Chondrocyte (in vitro differentiated cells): ENCODE measurements at places on chromosomes 5 and 9. TPM values are rescaled to one million over a fixed set of nuclear protein-coding genes. Genes with fewer than 3 reads are reported as not detected.

Gene IRX4
- not detected in 3 replicates for total RNA-seq

Gene ADAMTS19
- 0.08 to 0.12 TPM in 2 of 3 replicates, not detected in the other for total RNA-seq

Gene IL5
- not detected in 3 replicates for total RNA-seq

Gene SEMA6A
- total RNA-seq = 3.5 to 4.9 TPM (median 3.9 TPM) in 3 replicates

DNA sequence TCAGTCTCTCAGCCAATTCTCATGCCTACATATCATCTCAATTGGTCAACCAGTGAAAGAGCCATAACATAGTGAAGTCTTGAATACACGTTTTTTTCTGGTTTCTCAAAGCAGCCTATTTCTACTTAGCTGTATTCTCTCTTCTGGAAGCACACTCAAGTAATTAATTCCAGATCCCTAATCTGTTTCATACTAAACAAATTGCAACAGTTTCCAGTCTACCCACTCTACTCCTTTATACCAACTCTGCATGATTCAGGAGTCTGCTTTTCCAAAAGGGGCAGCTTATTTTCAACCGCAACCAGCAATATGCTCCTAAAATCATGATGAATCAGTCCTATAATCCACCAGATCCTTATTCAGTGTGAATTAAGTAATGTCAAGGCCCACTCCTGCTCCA, 211.7 kb downstream of the TLE1 start:
- no peak for DNase-seq

GRCh38 chr9:92988215-92988768, 41.0 kb downstream of the FGD3 start:
- DNase-seq = no peak

DNA sequence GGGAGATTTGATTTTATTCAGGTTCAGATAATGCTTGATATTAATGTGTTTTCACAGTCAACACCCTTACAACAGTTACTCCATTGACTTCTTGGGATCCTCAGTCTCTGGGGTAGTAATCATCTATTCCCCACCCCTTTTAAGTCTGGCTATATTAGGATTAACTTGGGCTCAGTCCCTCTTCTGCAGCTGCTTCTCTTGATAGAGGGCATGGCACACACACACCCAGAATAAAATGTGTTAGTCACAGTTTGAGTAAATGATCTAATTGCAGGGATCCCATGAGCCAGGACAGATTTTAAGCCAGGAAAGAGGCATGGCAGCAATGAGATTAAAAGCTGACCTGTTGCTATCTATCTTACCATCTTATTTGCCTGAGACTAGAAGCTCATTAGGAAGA, 53.7 kb upstream of the VLDLR start:
- no peak for DNase-seq

DNA sequence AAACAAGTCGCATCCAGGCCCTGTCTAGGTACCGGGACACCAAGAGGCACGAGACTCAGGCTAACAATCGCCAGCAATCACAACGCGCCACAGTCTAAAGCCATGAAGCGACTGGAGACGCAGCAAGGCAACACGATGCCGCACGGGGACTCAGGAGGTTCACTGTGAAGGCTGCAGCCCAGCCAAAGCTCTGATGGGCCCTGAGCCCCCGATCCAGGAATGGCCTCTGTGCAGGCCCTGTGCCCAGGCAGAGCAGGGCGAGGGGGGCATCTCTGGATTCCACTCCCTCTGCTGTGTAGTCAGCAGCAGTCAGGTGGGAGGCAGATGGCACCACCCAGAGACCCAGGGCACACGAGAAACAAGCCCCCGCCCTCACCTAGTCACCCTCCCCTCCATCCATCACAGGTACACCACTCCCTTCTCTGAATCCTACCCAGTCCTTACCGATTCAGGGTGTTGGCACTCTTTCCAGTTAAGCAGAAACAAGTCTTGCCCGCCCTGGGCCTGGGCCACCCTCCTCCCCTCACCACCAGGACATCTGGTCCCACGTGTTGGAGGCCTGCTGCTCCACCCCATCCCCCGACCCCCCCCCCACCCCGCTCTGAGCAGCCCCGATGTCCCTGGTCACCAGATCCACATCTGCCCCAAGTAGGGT, 1.1 kb downstream of the RALGDS start:
- no peak for DNase-seq

- no peak for DNase-seq
These were observed 58.3 kb upstream of the MAP3K1 start for GRCh38 chr5:56757077-56757476.

DNA sequence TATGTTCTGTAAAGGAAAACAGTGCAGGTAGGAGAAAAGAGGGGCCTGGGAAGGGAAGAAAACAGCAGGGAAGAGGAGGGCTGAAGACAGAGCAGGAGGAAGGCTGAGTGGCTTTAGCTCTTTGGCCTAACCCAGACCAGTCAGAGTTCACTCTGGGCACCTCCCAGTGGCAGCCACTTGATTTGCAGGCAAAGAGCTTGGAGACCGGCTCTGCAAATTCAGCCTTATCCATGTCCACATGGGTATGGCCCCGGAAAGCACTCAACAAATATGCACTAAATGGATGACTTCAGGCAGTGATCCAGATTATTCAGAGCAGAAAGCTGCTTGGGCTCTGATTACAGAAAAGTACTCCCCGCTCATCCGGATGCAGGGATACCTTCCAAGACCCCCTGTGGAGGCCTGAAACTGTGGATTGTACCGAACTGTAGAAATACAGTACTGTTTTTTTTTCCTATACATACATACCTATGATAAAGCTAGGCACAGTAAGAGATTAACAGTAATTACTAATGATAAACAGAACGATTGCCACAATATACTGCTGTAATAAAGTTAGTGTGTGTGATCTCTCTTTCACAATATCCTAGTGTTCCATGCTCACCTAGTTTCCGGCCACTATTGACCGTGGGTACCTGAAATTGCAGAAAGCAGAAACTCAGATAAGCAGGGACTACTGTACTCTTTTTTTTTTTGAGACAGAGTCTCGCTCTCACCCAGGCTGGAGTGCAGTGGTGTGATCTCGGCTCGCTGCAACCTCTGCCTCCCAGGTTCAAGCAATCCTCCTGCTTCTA, 4.6 kb upstream of the RNU6ATAC start:
- no peak for DNase-seq

- no peak for DNase-seq
These were observed 166.3 kb downstream of the YIPF5 start for GRCh38 chr5:144004146-144004545.

GRCh38 chr5:52708463-52708862, 79.3 kb upstream of the ITGA1 start:
- no peak for DNase-seq

- no peak for DNase-seq
These were observed 897.8 kb upstream of the ACO1 start for GRCh38 chr9:31486630-31487029.

GRCh38 chr9:37928552-37929430, 24.9 kb upstream of the SLC25A51 start:
- DNase-seq = no peak

DNA sequence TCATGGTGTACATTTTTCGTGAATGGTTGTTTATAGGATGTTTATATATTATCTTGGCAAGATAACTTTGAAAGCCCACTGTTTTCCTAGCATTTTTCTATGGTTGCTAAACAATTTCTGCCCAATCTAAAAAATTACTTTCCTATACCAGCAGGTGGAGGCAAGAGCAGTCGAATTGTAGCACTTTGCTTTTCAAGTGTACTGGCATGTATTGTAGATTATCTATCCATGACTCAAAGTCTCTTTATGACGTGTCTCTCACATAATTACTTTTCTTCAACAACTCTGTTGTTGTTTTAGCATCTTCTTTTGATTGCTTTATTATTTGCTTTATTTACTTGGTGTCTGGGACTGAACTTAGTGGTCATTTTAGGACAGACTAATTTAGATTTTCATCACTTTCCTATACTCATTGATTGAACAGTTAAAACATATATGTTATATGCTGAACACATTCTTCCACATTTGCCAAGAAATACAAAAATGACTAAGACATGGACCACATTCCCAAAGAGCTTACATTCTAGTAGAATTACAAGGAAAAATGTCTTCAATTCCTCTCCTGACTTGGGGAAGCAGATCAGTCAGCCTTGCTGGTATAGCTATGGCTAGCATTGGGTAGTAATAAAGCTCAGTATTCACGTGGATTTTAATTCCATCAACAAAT, 20.7 kb downstream of the NLN start:
- DNase-seq = no peak

- no peak for DNase-seq
These were observed 48.4 kb upstream of the SUSD3 start for GRCh38 chr9:93010056-93010455.

DNA sequence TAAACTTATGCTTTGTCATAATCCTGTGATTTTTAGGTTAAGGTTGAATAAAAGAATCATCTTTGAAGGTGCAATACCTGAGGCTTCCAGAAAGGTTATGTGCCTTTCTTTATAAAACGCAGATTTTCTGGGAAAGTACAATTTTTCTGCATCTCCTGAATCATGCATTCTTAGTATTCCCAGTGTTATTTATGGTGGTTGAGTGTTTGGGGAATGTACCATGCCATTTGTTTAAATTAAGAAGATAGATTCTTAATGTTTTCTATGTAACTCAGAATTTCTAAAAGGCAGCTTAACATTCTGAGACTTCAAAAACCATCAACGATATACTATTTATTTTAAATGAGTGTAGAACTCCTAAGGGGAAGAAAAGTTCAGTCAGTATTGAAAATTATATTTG, 108.1 kb upstream of the FBN2 start:
- no peak for DNase-seq
